ENCODE measurements at places on chromosomes 4 and X. TPM values are rescaled to one million over a fixed set of nuclear protein-coding genes. Genes with fewer than 3 reads are reported as not detected.

The UNC5C gene
- not detected for total RNA-seq

The CCDC160 gene
- not detected for total RNA-seq

The KIF4A gene
- 41.5 TPM for total RNA-seq

The ATP6AP2 gene
- 72.3 TPM for total RNA-seq

The SSX4 gene
- total RNA-seq, result not detected

The CASP3 gene
- total RNA-seq, result 64.2 TPM

The SH3BGRL gene
- 84.9 TPM for total RNA-seq

The BGN gene
- total RNA-seq, result not detected

The STATH gene
- not detected for total RNA-seq

The CSAG1 gene
- total RNA-seq, result not detected

The BMPR1B gene
- not detected for total RNA-seq

- H3K27ac ChIP-seq, result no peak overlapping the region
- no peak for DNase-seq
- no peaks in the 10 kb centered on the region for H3K27me3 ChIP-seq
- H3K4me3 ChIP-seq, result no peak overlapping the region
- peaks cover 4% of the 10 kb centered on the region for H3K4me1 ChIP-seq
These were observed 9.5 kb downstream of the PRMT9 start for GRCh38 chr4:147674496-147674895.

- no peak overlapping the region for H3K4me3 ChIP-seq
- H3K4me1 ChIP-seq, result no peaks in the 10 kb centered on the region
- no peak overlapping the region for H3K27ac ChIP-seq
These were observed 101.9 kb upstream of the CCSER1 start for GRCh38 chr4:90025248-90025647.

DNA sequence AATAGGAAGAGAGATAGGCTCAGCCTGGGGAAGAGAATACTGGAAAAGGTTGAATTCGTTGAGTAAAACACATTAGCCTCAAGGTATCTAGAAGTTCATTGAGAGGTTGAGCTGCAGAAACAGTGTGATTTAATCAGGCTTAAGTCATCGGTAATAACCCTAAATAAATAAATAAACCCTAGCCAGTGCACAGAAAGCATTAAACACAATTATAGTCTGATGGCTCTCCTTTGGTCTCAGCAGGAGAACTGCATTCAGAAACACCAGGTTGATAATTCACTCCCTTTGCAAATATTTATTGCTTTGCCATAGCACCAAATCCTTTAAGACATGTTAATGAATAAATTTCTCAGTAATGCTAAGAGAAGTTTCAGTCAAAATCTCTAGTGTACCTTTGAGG is 9.6 kb downstream of the DCX start:
- H3K4me1 ChIP-seq, result no peaks in the 10 kb centered on the region
- no peaks in the 10 kb centered on the region for H3K27me3 ChIP-seq
- H3K27ac ChIP-seq, result no peak overlapping the region
- no peak overlapping the region for H3K4me3 ChIP-seq
- no peak for DNase-seq
- no peaks in the 10 kb centered on the region for H3K36me3 ChIP-seq

DNA sequence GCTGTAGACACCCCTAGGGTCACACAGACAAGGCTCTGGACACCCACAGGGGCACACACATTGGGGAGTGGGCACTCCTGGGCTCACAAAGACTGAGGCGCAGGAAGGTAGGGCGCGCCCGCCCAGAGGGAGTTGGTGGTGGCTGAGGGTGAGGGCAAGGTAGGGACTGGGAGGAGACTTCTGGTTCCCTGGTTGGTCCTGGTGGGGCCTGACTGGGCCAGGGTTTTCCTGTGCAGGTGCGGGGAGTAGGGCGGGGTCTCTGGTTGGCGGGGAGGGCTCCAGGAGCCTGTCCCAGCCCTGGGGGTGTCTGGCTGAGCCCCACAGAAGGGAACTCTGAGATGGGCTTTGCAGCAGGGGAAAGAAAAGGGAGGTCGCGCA is 6.7 kb upstream of the WAS start:
- peak; percentile 31 for DNase-seq
- no peaks in the 10 kb centered on the region for H3K36me3 ChIP-seq
- H3K4me3 ChIP-seq, result peak overlapping the region; percentile 90
- H3K4me1 ChIP-seq, result peaks cover 28% of the 10 kb centered on the region

DNA sequence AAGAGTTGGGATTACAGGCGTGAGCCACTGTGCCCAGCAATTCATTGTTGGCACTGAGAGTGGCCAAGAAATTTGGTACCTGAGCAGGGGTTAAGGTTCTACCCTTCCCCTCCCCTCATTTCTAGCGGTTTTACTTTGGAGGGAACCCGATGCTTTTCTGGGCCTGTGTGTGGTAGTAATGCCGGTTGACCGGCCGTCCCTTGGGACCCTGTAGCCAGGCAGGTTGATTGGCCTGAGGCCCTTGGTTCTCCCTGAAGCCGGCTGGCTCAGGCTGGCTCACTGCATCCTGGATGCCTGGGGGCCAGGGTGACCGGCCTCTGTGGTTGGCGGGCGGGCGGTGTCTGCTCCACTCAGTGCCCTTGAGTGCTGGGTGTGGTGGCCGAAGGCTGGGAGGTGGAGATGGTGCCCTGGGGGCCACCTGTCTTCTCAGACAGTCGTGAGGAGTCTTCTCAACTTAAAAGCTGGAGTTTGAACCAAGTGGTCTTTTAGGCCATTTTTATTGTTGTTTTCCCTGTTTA is 45.6 kb downstream of the RGS12 start:
- no peak overlapping the region for H3K4me3 ChIP-seq
- no peak overlapping the region for H3K27ac ChIP-seq
- H3K27me3 ChIP-seq, result no peaks in the 10 kb centered on the region
- DNase-seq, result no peak
- no peaks in the 10 kb centered on the region for H3K36me3 ChIP-seq

- H3K4me1 ChIP-seq, result peaks cover 5% of the 10 kb centered on the region
- H3K27ac ChIP-seq, result no peak overlapping the region
- H3K36me3 ChIP-seq, result peaks cover 74% of the 10 kb centered on the region
- H3K27me3 ChIP-seq, result no peaks in the 10 kb centered on the region
These were observed 37.8 kb upstream of the BDH2 start for GRCh38 chr4:103137446-103137827.

DNA sequence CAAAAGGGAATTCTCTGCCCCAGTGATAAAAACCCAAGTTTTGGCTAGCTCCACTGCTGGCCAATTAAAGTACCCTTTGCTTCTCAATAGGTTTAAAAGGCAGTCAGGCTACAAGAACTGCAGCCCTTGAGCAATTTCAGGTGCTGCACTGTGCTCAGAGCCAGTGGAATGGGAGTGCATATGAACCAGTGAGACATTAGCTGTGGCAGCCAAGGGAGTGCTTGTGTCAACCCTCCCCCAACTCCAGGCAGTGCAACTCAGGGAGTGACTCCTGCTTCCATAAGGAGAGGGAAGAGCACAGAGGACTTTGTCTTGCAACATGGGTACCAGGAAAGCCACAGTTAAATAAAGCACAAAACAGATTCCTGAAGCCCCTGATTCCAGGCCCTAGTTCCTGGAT is 61.6 kb upstream of the VAMP7 start:
- H3K27me3 ChIP-seq, result peaks cover 3% of the 10 kb centered on the region
- peaks cover 2% of the 10 kb centered on the region for H3K4me1 ChIP-seq
- H3K4me3 ChIP-seq, result no peak overlapping the region
- H3K27ac ChIP-seq, result no peak overlapping the region
- no peaks in the 10 kb centered on the region for H3K36me3 ChIP-seq
- no peak for DNase-seq

DNA sequence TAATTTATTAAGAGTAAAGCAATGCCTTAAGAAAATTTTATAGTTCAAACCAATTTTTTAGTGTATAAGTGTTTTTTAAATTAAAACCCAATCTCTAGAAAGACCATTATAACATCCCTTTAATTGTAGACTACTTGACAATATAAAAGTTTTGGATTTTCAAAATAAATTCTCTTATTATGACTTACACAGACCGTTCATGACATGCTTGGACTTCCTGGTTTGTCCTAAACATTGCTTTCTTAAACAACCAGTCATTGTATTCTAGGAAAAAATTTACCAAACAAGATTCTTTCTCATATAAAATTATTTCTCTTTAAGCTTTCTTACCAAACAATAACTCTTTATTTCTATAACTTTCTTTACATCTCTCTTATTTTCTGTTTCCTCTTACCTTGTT is 49.0 kb upstream of the CXorf51A start:
- H3K36me3 ChIP-seq, result no peaks in the 10 kb centered on the region
- no peak overlapping the region for H3K27ac ChIP-seq
- H3K4me1 ChIP-seq, result no peaks in the 10 kb centered on the region
- H3K4me3 ChIP-seq, result no peak overlapping the region
- no peaks in the 10 kb centered on the region for H3K27me3 ChIP-seq

DNA sequence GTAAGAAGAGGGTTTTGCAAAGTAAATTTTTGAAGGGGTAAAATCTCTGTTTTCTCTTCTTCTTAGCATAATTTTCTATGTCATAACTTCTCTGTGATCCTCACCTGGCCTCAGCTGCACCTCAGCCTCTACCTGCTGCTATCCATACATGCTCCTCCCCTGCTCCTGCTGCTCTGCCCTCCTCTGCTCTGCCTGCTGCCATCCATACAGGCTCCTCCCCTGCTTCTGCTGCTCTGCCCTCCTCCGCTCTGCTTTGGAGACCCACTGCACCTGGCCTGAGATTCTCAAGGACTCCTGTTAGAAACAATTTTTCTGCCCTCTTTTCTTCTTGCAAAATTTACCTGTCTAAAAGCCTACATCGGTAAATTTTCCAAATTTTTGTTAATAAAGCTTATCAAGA is 388.6 kb upstream of the PITX2 start:
- no peak for DNase-seq
- no peak overlapping the region for H3K27ac ChIP-seq
- no peaks in the 10 kb centered on the region for H3K4me1 ChIP-seq
- no peaks in the 10 kb centered on the region for H3K27me3 ChIP-seq

GRCh38 chrX:31590581-31591114 is 518.8 kb upstream of the FTHL17 start:
- DNase-seq, result no peak
- H3K4me1 ChIP-seq, result no peaks in the 10 kb centered on the region
- H3K27ac ChIP-seq, result no peak overlapping the region
- no peaks in the 10 kb centered on the region for H3K36me3 ChIP-seq

DNA sequence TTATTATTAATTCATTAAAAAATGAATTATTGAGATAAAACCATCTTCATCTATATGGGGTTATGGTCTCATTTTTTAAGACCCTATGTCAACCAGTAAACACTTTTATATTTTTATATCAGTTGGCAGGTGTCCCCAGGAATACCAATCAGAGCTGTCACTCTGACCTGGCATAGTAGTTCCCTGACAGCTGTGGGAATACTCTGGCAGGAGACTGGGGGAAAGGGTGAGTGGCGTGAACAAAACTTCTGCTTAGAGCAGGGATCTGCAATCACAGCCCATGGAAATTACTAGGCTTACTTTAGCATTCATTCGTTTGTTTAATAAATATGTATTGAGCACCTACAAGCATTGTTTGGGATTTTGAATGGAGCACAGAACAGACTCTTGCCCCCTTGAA is 254.1 kb upstream of the KLF3 start:
- DNase-seq, result no peak
- H3K27me3 ChIP-seq, result peaks cover 3% of the 10 kb centered on the region
- H3K36me3 ChIP-seq, result no peaks in the 10 kb centered on the region

DNA sequence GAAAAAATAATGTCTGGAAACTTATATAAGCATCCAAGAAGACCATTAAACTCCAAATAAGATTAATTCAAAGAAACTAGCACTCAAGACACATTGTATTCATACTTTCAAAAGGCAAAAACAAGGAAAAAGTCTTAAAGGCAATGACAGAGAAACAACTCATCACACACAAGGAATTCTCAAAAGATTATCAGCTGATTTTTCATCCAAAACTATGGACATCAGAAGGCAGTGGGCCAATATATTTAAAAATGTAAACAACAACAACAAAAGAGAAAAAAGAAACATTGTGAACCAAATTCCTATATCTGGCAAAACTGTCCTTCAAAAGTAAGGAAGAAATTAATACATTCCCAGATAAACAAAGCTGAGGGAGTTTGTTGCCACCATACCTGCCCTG is 711.4 kb upstream of the GALNTL6 start:
- no peak overlapping the region for H3K27ac ChIP-seq
- H3K27me3 ChIP-seq, result no peaks in the 10 kb centered on the region
- H3K4me1 ChIP-seq, result no peaks in the 10 kb centered on the region

- H3K27ac ChIP-seq, result no peak overlapping the region
- H3K4me1 ChIP-seq, result peaks cover 25% of the 10 kb centered on the region
These were observed 6.6 kb downstream of the CLNK start for GRCh38 chr4:10677796-10678497.

- H3K27me3 ChIP-seq, result no peaks in the 10 kb centered on the region
- H3K36me3 ChIP-seq, result peaks cover 21% of the 10 kb centered on the region
- peak overlapping the region; percentile 99 for H3K27ac ChIP-seq
- no peak for DNase-seq
These were observed 1.1 kb upstream of the CUL4B start for GRCh38 chrX:120561634-120562568.

DNA sequence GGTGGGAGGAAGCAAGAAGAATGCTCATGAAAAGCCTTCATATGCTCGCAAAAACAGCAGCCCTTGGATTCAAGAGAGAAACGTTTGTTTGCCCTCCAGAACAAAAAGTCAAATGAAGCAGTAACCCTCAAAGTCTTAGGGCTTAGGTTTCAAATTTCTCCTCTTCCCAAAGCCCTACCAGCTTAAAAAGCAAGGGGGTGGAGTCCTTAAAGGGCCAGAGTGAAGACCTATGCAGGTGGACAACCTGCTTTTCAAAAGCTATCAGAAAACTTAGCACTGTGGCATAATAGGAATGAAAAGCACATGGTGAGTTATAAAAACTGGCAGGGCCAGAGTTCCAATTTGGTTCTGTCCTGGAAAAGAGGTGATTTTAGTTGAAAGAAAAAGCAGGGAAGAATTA is 253.3 kb downstream of the NAP1L3 start:
- H3K4me3 ChIP-seq, result no peak overlapping the region
- no peaks in the 10 kb centered on the region for H3K36me3 ChIP-seq
- DNase-seq, result no peak
- H3K27ac ChIP-seq, result no peak overlapping the region
- no peaks in the 10 kb centered on the region for H3K4me1 ChIP-seq

DNA sequence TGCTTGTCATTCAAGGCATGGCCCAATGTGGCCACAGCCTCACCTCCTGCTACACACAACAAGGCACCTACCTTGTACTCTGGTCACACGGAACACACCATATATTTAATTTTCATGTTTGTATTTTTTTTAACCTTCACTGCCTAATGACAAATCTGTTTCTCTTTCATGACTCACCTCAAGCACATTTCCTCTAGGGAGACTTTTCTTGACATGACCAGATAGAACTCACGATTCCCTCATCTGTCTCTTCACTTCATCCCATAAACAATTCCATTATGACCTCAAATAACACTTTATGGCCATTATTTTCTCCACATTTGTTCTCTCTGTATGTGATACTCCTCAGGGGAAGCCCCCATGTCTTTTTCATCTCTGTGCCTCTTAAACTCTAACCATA is 11.1 kb downstream of the DRP2 start:
- no peak for DNase-seq
- H3K27ac ChIP-seq, result no peak overlapping the region
- H3K36me3 ChIP-seq, result no peaks in the 10 kb centered on the region
- H3K27me3 ChIP-seq, result no peaks in the 10 kb centered on the region

DNA sequence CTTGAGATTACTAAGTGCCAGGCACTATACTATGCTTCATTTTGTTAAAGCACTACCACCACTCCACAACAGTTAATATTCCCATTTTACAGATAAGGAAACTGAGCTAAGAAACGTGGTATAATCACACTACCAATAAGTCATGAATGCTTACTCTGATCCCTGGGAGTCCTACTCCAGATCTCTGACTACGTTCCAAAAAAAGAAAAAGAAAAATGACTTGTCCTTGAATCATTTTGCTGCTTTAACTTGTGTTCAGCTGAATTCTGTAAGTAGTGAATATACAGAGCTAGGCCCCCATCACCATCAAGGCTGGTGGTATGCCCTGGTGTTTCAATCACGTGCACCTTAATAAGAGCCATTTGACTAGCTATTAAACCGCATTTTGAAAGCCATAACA is 39.4 kb downstream of the LDB2 start:
- H3K27me3 ChIP-seq, result no peaks in the 10 kb centered on the region
- H3K4me1 ChIP-seq, result no peaks in the 10 kb centered on the region
- H3K36me3 ChIP-seq, result no peaks in the 10 kb centered on the region
- no peak for DNase-seq
